ENCODE measurements at places on chromosomes 7 and 10.

GRCh38 chr10:100717166-100717565, 28.2 kb upstream of the PAX2 start:
- DNase-seq = peak; percentile 40

DNA sequence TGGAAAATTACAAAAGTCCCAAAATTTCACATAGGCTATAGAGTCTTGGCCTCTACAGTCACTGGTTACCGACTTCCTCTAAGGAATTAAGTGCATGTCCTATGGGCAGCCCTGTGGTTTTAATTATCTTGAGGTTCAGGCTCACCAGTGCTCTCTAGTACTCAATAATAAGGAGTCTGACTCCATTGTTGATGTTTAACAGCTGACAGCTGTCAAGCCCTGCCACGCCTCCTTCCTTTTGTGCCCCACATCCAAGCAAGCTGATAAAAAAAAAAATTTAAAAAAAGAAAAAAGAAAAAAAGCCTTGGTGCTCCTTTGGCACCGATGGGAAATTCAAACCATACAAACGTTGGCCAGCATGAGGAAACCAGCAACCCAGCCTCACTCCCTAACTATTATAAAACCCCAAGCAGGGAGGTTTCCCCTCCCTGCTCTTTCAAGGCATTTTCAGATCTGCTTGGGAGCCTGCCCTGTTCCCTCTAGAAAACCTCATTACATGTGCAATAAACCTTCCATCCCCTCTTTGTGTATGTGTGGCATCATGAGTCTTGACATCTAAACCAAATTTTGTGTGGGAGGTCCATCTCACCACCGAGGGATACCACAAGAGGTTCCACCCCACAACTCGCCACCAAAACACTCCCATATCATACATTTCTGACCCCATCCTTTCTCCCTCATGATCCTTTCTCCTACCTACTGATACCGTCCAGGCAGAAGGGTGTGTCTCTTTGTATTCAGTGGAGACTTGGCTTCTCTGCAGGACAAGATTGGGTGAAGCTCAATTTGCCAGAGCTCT, 70.9 kb upstream of the CCDC71L start:
- peak; percentile 48 for DNase-seq

GRCh38 chr7:141978351-141978750, 4.8 kb upstream of the TAS2R38 start:
- no peak for DNase-seq

DNA sequence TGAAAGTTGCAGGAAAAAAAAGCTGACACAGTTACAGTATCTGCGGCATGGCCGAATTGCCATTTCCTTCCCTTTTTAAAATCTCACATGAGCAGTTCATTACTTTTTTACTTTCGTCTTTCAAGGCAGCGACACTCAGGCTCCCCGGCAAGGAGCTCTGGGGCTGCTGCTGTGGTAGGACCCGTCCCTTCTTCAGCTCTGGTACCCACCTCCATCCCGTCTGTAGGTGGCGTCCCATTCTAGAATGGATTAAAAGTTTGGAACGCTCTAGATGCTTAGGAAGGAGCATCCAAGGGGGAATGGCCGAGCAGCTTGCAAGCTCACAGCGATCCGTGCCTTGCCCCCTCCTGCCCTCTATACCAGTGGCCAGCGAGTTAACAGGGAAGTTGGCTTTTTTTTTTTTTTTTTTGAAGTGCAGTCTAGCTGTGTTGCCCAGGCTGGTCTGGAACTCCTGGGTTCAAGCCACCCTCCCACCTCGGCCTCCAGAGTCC, 22.8 kb upstream of the TTYH3 start:
- peak; percentile 34 for DNase-seq

DNA sequence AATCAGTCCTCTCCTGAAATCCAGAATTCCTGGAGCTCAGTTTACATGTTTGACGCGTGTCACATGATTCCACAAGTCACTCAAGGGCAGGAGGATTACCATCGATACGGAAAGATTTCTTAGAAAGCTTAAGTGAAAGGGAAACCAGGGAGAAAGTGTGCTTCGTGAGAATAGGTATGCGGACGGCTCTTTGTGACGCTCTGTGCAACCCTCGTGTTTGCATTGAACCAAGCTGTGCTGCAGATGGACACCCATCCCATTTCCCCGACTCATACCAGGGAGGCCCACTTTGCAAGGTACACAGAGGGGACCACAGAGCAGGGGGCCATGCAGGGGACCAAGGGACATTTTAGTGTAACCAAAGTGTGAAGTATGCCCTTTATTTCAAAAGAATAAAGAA, 43.2 kb downstream of the IKZF1 start:
- DNase-seq = no peak

- DNase-seq = peak; percentile 27
Measured at GRCh38 chr10:43623351-43623750, 17.1 kb downstream of the ZNF485 start.

DNA sequence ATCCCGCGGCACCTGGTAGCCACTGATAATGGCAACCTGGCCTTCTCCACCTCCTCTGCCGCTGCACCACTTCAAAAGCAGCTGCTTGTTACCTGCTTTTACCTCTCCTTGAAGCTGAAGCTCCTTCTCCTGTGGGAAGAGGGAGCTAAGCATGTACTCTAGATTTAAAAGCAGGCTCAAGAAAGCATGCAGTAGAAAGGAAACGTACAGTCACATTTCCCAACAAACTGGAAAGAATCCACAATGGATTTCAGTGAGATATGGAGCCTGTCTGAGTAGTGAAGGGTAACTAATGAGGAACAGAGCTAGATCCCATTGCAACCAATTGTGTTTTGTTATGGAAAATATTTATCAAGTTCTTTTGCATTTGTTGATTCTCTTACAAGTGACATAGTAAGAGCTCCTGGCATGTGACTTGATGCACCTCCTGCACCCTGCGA, 457.4 kb upstream of the GALNT17 start:
- DNase-seq = no peak

GRCh38 chr10:46317889-46318288, 31.1 kb downstream of the ANTXRL start:
- DNase-seq = no peak
